Activated CD8-positive, alpha-beta T cell treated with anti-CD3 and anti-CD28 coated beads for 36 hours (primary cell): ENCODE measurements at places on chromosomes 11 and 22. TPM values are rescaled to one million over a fixed set of nuclear protein-coding genes. Genes with fewer than 3 reads are reported as not detected.

The NTM gene
- not detected for total RNA-seq

The TRIM34 gene
- total RNA-seq: 9.3 TPM

The MOGAT2 gene
- not detected for total RNA-seq

The HTR3A gene
- not detected for total RNA-seq

The DEFB131B gene
- not detected for total RNA-seq

The ST13 gene
- total RNA-seq: 237 TPM

The MAJIN gene
- total RNA-seq: not detected

The TRIM49 gene
- total RNA-seq: not detected

The OR52E4 gene
- not detected for total RNA-seq

The GRM5 gene
- total RNA-seq: not detected

The MUC6 gene
- not detected for total RNA-seq

The C11orf86 gene
- total RNA-seq: not detected

The EI24 gene
- total RNA-seq: 42.8 TPM

The IGLL1 gene
- total RNA-seq: not detected

The DPP3 gene
- total RNA-seq: 72.4 TPM

The RIMBP3C gene
- 0.20 TPM for total RNA-seq

The OR4C46 gene
- total RNA-seq: not detected

The TMPRSS13 gene
- 4.7 TPM for total RNA-seq

The SLC22A9 gene
- not detected for total RNA-seq

The KRTAP5-8 gene
- not detected for total RNA-seq

The ENDOD1 gene
- total RNA-seq: 14.1 TPM

The KCNJ1 gene
- not detected for total RNA-seq

The POGLUT3 gene
- total RNA-seq: 14.2 TPM

The SIRT3 gene
- total RNA-seq: 27.7 TPM

The OR10D3 gene
- not detected for total RNA-seq

The SLC7A4 gene
- not detected for total RNA-seq

The OR51A2 gene
- total RNA-seq: not detected

The PHLDA2 gene
- total RNA-seq: 3.7 TPM

The TUBA8 gene
- 0.85 TPM for total RNA-seq

The ABTB2 gene
- 2.4 TPM for total RNA-seq

The MYRF gene
- 0.97 TPM for total RNA-seq

The API5 gene
- 156 TPM for total RNA-seq

The OR4D9 gene
- not detected for total RNA-seq

The CWC15 gene
- total RNA-seq: 72.5 TPM

The SYCE3 gene
- not detected for total RNA-seq

The PIWIL4 gene
- 0.36 TPM for total RNA-seq

The ACTN3 gene
- not detected for total RNA-seq

The INS gene
- not detected for total RNA-seq
